ENCODE measurements at places on chromosomes 6 and 20.
A peak's percentile ranks its signal among the peaks of the same experiment; 100 is the strongest.

GRCh38 chr6:90922325-90922724, 335.5 kb upstream of the MAP3K7 start:
- DNase-seq, result no peak

DNA sequence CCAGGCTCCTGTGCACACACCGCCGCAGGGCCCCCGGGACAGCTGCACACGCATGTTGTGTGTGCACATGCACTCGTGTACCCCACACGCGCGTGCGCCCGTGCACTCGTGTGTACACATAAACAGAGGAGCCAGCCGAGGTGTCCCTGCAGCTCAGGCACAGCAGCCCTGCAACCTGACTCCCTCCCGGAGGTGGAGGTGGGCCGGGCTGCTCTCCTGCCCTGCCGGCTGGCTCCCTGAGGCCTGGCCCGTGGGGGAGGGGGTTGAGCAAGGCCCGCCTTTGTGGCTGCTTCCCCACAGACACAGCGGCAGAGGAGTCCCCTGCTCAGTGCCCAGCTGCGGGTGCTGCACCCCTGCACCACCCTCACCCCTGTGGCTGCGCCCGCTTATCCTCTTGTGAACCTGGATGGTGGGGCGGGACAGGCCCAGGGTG, 624 bp downstream of the RBBP8NL start:
- no peak for DNase-seq

GRCh38 chr6:30568245-30568644, 3.0 kb upstream of the ABCF1 start:
- DNase-seq, result no peak

- DNase-seq, result peak; percentile 72
These were observed 18.3 kb downstream of the DSP start for GRCh38 chr6:7559651-7560385.

DNA sequence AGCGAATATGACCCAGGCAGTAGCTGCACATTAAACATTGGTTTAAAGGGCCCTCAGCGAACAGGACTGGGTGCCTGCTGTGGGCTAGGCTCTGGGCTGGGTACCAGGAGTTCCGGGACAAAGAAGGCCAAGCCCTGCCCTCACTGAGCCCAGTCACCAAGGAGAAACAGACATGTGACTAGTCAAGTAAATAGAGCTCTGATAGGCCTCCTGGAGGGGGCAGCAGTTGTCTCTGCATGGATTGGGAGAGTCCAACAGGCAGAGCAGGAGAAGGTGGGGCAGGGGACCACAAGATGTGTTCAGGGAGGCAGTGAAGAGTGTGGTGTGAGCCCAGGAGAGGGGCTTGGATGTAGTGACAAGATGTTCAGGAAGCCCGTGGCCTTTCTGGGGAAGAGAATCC, 3.1 kb downstream of the HM13 start:
- DNase-seq, result no peak

DNA sequence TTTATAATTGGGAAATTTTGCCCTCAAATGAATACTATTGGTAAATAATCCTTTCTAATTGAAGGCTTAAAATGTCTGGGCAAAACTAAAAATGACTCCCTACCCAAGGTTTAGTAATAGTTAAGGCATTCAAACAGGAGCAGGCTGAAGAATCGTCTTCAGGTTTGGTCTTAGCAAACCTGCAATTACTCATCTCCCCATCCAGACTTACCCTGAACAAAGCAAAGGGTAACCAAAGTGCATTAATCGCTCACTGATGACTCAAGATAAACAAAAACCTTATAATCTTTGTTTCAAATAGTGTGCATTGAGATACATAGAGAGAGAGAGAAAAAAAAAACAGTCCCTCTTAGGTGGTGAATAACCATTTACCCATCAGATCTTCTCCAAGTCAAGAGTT, 225.5 kb downstream of the BMP2 start:
- no peak for DNase-seq

GRCh38 chr6:15962449-15962764, 166.5 kb upstream of the MYLIP start:
- DNase-seq, result no peak

GRCh38 chr6:149052350-149053106, 265.0 kb upstream of the TAB2 start:
- DNase-seq, result no peak

- no peak for DNase-seq
These were observed 80.2 kb upstream of the RNF217 start for GRCh38 chr6:124881898-124882578.

GRCh38 chr6:167047554-167047953, 48.4 kb downstream of the CEP43 start:
- no peak for DNase-seq

All from NCI-H2029 treated with DMSO at 0.1 percent for 48 hours (cell line).